Activated CD4-positive, CD25-positive, alpha-beta regulatory T cell (primary cell): ENCODE measurements at places on chromosomes 13 and 19.

- DNase-seq: no peak
These were observed 173.9 kb downstream of the DCLK1 start for GRCh38 chr13:35957241-35957731.

DNA sequence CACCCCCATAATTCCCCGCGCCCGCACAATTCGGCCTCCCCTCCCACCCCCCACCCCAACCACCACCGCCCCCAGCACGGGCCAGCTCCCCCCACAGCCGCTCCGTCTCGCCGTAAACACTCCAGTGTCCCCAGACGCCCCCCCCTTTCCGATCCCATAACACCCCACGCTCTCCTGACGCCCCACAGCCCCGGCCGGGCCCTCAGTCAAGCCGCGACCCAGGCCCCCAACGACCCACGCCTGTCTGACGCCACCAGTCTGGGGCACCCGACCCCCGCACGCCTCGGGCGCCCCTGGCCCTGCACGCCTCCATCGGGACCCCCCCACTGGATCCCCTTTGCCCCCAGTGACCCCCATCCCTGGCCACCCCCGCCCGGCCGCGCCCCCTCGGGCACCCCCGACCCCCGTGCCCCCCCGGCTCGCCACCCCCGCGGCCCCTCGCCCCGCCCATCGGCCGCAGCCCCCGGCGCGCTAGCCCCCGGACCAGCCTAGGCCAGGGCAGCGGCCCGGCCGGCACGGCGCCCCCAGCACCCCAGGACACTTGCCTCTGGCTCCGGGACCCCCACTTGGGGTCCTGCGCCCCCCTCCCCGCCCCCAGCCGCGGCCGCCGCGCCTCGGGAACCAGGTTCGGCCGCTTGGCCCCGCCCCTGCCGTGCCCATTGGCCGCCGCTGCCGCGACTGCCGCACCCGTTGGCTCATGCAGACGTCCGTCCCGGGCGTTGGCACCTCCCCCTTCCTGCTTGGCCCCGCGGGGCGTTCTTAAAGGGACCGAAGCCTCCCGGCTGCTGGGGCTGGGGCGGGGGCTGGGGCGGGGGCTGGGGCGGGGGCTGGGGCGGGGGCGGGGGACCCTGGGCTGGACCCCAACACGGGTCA, at the start of gene FKBP8:
FKBP8 (minus strand) TSS at position 633 of the 873 bp plus-strand sequence. CDS start 1,603 bp downstream, outside the sequence.
- DNase-seq: peak; percentile 87

- DNase-seq: no peak
These were observed 536 bp downstream of the FAM32A start for GRCh38 chr19:16185768-16186123.

DNA sequence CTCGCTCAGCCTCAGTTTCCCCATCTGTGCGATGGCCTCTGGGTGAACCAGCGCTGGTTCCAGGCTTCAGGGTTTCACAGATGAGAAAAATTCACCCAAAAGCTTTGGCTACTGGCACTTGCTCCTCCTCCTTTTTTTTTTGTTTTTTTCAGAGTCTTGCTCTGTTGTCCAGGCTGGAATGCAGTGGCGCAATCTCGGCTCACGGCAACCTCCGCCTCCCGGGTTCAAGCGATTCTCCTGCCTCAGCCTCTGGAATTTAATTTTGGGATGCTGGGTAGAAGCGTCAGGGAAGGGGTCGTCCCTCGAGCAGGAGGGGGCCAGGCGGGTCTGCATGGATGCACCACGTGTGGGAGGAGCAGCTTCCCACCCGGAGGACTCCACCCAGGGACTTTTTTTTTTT, 7.0 kb downstream of the PRSS57 start:
- DNase-seq: no peak

GRCh38 chr13:112624040-112624439, 36.1 kb upstream of the TUBGCP3 start:
- DNase-seq: no peak

- no peak for DNase-seq
These were observed 215.1 kb downstream of the RBM26 start for GRCh38 chr13:79190932-79191331.

- DNase-seq: peak; percentile 73
These were observed 11.8 kb upstream of the CSNK1G2 start for GRCh38 chr19:1929021-1929742.

DNA sequence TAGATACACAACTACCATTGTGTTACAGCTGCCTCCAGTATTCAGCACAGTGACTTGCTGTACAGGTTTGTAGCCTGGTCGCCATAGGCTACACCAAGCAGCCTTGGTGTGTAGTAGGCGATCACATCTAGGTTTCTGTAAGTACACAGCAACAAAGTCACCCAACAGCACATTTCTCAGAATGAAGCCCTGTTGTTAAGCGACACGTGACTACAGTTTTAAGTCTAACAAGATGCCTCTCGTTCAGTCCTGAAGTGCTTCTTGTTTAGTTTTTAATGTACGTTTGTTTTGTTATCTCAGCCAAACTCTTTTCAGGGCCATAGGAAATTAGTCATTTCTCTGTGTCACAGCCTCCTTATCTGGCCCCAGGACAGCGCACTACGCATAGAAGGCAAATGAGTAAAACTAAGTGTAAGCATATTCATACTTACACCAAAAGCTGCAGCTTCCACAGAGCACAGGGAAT, 50.0 kb upstream of the GPR183 start:
- DNase-seq: no peak

- no peak for DNase-seq
These were observed 15.2 kb downstream of the INTS6 start for GRCh38 chr13:51437550-51438127.

DNA sequence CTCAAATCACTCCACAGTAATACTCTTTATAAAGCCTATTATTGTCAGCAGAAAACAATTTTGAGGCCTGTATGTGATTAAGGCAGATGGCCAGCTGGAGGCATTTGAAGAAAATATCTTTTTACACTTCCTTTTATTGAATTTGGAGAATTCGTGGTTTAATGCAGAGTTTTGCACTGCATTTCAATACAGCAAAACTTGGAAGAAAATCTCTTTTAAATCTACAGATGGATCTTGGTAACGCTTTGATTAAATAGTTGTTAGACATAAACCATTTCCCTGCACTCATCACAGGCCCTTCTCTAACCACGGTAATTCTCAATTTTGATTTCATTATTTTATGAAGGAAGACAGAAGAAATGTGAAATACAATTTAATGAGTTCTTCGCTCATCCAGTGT, 185.7 kb downstream of the RFC3 start:
- DNase-seq: no peak

- no peak for DNase-seq
These were observed 101.8 kb upstream of the MBNL2 start for GRCh38 chr13:97120346-97120745.

- no peak for DNase-seq
These were observed 1777.1 kb downstream of the OLFM4 start for GRCh38 chr13:54805743-54806142.

- DNase-seq: no peak
These were observed 4.6 kb downstream of the PKN1 start for GRCh38 chr19:14437578-14438140.

- no peak for DNase-seq
These were observed 29.2 kb downstream of the ATP11A start for GRCh38 chr13:112719016-112719415.

DNA sequence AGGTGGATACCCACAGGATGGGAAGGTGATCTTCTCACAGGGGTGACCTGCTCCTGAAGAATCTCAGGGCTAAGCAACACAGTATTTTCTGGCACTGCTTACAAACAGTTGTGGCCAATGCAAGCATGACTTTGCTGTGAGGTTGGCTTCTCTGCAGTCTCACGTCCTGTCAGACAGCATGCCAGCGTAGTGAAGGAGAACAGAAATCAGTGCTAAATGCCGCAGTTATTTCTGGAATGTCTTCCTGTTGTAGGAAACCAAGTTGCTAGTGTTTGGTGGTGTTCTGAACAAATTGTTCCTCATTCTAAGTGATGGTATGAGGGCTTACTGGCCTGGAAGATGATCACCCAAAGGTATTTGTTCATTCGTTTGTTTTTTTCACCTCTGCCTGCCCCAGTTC, 320.1 kb downstream of the MTUS2 start:
- DNase-seq: no peak

DNA sequence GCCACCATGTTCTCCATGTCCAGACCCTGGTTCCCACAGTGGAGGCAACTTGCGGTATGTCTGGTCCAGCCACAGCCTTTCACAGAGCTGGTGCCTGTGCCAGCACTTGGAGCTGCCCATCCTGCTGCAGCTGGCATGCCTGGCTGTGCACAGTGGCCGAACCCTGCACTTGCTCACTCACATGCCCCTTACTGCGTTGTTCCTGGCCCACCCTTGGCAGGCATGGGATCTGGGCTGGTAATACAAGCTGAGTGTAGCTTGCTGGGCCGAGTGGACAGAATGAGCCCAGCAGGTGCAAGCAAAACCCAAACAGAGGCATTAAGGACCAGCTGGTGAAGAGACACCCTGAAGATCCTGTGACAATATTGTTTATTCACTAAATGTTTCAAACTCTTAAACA, 583.9 kb upstream of the SLITRK6 start:
- DNase-seq: no peak

DNA sequence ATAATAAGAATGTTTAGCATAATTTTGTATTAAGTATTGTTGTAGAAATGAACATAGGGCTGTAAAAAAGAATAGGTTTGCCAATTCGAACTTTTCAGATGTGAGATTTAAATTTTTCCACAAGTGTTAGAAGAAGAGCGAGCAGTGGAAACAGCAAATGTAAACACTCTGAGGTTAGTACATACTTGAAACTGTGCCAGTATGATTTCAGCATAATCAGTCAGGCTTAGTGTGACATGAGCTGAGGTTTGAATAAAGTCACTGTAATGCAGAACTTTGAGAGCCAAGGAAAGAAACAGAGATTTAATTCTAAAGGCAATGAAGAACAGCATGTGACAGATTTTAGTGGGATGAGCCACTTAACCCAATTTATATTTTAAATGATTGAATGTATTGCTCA, 2166.4 kb downstream of the PCDH9 start:
- DNase-seq: no peak

DNA sequence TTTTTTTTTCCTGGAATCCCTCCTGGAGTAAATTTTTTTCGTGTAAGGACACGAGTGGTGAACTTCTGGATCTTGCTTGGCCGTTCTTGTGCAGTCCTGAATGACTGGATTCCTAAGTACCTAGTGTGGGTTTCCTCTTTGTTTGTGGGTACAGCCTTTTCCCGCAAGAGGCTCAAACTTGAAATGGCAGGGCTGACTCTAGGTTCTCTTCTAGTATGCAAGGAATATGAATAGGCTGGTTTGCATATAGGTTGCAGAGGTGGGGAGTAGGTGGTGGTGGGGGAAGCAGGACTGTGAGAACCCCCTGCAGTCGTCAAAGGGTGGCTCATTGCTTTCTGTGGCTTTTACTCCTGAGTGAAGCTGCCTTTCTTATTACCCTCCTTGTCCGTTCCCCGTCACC, 13.6 kb downstream of the UBAC2 start:
- no peak for DNase-seq

GRCh38 chr13:113785051-113786010, 26.3 kb downstream of the TMEM255B start:
- no peak for DNase-seq

- DNase-seq: no peak
These were observed 105.2 kb downstream of the SLITRK6 start for GRCh38 chr13:85693889-85694511.

DNA sequence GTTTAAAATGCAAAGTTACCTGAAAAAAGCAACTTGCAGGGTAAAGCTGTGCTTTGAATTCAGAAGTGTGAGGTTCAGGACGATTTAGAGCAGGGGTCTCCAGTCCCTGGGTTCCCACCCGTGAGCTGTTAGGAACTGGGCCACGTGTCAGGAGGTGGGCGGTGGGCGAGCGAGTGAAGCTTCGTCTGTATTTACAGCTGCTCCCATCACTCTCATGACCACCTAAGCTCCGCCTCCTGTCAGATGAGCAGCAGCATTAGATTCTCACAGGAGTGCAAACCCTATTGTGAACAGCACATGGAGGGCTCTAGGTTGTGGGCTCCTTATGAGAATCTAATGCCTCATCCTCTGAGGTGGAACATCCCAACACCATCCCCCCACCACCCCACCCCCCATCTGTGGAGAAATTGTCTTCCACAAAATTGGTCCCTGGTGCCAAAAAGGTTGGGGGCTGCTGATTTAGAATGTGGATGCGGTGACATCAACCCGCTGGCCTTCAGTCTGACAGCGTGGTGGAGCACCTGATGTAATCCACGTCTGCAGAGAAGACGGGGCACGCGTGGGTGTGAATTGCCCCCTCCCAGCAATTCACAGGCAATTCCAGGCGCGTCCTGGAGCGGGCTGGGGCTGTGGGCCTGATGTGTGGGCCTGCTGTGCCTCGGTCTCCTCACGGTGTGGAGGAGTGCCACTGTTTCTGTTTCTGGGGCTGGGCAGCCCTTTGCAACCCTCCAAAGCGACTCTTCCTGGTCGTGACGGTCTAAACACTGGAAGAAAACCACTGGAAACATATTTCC, 214.0 kb upstream of the SOX1 start:
- DNase-seq: no peak

GRCh38 chr13:46526100-46526735, 26.8 kb upstream of the LRCH1 start:
- no peak for DNase-seq

- no peak for DNase-seq
These were observed 111.6 kb downstream of the RNF17 start for GRCh38 chr13:24875566-24875965.

DNA sequence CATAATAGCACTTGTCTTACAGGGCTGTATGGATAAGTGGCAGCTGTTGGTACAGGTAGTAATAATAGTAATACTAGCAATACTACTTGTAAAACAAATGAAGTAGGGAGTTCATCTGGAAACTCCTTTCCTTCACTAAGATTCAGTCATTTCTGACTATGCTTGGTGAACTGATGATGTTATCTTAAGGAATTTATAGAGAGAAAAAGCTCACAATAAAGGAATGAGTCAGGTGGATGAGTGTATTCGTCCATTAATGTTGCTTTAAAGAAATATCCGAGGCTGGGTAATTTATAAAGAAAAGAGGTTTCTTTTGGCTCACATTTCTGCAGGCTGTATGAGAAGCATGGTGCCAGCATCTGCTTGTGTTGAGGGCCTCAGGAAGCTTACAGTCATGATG, 477.3 kb downstream of the KLF12 start:
- DNase-seq: no peak

DNA sequence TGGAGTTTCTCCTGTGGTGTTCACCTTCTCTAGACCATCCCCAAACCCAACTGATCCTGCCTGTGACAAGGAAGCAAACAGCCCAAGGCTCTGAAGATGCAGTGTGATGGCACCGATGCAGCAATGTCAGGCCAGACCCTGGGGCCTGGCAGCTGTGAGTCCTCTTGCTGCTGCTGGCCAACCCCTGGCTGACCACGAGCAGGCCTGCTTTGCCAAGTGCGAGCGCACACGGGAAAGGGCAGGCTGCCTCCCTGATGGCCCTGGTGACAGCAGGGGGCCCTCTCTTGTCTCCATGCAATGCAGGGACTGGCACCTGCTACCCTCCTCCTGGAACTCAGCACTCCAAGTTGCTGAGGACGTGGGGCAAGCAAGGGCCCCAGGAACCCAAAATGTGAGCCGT, 5.4 kb upstream of the VSTM2B start:
- DNase-seq: no peak

DNA sequence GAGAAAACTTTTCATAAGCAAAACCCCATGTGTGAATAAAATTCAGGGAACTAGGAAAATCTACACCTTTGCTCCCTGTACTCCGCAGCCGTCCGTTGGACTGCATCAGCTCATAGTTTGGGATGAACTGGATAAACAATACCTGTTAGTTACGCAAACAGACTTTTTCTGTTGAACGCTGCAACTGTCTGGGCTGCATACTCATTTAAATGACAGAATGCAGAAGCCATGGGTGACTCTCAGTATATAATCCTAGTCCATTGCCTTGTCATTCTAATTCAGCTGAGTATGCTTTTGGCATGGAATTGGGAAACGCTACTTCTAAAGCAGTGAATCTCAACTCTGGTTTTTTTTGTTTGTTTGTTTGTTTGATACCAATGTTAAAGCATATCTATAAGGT, 151.6 kb downstream of the SLITRK1 start:
- no peak for DNase-seq
